ENCODE measurements at places on chromosomes 3 and 15. TPM values are rescaled to one million over a fixed set of nuclear protein-coding genes. Genes with fewer than 3 reads are reported as not detected.

Gene CIB1
- total RNA-seq: 47.1 TPM

Gene REC114
- not detected for total RNA-seq

Gene TGM5
- total RNA-seq: not detected

Gene RTP3
- not detected for total RNA-seq

Gene SPATA12
- total RNA-seq: not detected

Gene CLDN11
- total RNA-seq: 25.4 TPM

Gene CLDN18
- total RNA-seq: not detected

Gene FGF12
- 1.3 TPM for total RNA-seq

Gene CAMK1
- 63.0 TPM for total RNA-seq

Gene P2RY12
- total RNA-seq: 6.2 TPM

Gene SCAMP5
- total RNA-seq: 1.3 TPM

Gene MAGEL2
- 3.2 TPM for total RNA-seq

Gene C3orf52
- 2.4 TPM for total RNA-seq

Gene DAZL
- total RNA-seq: not detected

Gene WDR93
- total RNA-seq: not detected

Gene ITIH1
- 0.18 TPM for total RNA-seq

Gene CLDN1
- total RNA-seq: 200 TPM

Gene CGNL1
- total RNA-seq: 23.5 TPM

Gene COL7A1
- 21.6 TPM for total RNA-seq

Gene PIGZ
- 3.3 TPM for total RNA-seq
